ENCODE measurements at places on chromosomes 7 and 10.

DNA sequence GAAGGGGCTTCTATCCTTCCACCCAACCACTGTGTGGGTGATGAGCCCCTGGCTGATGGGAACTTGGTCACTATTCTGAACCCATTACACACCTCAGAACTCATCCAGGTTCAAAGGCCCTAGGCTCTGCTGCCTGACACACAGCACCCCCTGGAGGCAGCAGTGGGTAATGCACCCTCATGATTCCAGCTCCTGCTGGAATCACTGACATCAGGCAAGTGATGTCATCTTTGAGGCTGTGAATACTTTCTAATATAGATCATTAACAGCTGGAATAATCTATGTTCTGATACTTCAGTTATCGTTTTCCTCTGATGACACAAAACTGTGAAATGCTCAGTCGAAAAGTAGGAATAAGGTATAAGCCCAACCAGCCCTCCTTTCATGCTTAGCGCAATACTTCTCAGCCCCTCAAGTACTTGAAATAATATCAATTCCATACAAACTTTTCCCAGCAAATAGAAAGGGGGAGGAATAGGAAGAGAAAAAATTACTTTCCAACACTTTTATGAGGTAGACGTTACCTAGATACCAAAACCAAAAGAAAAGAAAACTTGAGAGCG lies 7.5 kb upstream of the RBP3 start:
- no peak for DNase-seq

- no peak for DNase-seq
These were observed 438.8 kb upstream of the C7orf33 start for GRCh38 chr7:148151778-148152177.

GRCh38 chr10:15595260-15595659 lies 124.5 kb downstream of the ITGA8 start:
- DNase-seq = no peak

DNA sequence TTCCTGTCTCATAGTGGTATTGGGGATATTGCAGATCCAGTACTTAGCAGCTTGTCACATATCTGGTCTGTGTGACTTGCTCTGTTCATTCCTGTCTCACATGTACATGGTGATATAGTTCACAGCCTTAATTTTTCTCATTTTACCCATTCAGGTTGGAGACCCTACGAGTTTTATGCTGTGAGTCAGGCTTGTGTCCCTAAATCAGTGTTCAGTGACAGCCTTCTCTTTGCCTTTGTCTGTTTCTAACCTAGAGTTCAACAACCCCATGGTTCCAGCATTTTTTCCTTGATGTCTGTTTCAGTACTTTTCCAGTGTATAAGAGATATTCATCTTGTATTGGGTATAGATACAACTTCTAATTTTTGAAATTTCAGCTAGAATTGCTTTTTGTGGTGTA lies 1016.2 kb downstream of the LRMDA start:
- DNase-seq = no peak

DNA sequence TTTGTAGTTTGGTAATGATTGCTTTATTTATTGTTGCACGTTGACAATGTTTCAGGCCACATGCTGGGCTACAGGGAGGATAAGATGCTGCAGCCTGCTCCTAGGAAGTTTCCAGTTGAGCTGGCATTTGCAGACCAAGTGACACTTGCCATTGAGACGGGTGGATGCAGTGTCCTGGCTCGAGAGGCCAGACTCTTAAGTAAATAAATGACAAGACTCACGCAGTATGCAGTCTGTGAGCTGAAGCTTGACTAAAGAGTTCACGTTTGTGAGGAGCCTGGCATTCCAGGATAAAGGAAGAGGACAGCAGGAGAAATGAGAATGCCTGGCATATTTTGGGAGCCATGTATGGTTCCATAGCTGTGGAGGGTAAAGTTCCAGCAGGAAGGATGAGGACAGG lies 105.8 kb downstream of the BAMBI start:
- no peak for DNase-seq

DNA sequence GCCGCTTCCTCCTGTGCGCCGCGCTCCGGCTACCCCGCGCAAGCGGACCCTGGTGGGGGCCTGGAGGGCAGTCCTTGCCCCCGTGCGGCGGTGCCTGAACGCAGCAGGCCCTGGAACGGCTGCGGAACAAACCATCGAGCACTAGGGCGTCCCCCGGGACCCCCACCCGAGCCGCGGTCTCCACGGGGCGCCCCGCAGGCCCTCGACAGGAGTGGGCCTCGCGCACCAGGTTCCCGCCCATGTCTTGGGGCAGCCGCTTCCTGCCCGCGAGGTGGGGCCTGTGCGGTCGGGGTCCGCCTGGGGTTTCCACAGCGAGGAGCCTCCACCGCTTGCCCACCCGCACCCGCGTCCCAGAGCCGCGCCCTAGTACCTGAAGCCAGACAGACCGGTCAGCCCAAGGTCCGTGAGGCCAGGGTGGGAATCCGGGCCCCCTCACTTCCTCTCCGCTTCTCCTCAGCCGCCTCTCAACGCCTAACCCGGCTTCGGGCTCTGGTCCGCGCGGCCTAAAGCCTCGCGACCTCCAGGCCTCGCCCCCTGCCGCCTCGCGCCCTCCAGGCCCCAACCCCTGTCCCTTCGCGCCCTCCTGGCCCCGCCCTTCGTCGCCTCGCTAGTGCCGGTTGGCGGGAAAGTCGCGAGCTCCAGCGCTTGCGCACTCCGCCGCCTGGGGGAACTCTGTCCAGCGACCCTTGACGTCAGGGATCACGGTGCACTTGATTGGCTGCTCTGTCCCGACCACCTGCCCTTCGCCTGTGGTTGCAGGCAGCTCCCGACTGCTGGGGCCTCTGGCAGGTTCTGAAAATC lies 7.0 kb upstream of the GBX1 start:
- no peak for DNase-seq

DNA sequence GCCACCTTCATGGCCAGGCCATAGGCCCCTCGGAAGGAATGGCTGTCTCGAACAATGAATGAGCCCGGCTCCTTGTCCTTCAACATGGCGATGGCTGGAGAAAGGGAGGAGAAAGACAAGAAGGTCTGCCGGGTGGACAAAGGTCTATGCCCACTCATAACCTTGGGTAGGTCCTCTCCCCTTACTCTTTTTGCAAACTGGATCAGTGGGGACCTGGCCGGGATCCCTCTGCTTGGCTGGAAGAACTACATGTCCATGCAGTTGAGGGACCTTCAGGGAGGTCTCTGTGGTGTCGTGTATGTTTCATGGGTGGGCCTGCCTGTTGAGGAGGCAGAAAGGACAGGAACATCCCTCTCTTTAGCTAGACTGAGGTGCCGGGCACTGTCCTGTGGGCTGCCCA lies 284.8 kb downstream of the TNS3 start:
- no peak for DNase-seq

DNA sequence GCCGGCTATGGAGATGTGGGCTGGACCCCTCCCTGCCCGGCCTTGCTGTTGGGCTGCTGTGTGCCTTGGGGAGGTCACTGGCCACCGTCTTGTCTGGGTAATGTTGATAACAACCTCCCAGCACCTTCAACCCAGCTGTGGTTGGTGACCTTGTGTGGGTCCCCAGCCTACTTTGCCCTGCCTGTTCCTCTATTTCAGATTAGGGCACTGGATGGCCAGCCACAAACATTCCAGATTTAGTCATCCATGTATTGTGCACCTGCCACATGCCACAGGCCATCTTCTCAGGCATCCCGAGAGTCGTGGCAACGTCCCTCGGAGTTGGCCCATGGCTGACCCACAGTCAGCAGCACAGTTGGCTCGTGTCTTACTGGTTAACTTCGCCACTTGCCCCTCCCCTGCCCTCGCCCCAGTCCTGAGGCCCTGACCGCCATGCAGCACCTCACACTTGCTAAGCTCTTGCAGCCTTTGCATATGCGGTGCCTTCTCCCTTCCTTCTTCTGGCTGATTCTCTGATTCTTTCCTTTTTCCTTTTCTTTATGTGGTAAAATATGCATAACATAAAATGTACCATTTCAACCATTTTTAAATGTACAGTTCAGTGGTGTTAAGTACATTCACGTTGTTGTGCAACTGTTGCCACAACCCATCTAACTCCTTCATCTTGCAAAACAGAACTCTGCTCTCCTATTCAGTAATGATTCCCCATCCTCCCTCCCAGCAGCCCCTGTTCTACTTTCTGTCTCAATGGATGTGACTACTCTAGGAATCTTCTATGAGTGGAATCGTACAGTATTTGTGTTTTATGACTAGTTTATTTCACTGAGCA lies 60.6 kb downstream of the PRF1 start:
- DNase-seq = no peak

- no peak for DNase-seq
These were observed 112.3 kb downstream of the VWC2 start for GRCh38 chr7:49885593-49886285.

DNA sequence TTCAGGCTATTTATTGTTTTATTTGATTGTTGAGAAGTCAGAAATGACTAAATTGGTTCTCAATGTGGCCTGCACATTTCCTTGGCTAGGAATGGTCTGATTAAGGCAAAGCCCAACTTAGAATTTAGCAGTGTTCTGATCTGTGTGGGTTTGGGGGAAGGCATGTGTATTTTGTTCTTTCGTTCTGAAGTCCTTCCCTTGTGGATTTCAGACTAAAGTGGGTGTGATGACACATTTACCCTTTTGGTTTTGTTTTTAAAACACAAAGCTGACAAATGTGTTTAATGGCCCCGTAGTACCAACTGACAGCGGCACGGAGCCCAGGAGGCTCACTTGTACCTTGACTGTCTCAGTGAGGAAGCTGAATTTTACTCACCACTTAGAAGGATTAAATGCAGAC lies 452.3 kb upstream of the GALNT17 start:
- no peak for DNase-seq

- DNase-seq = no peak
These were observed 62.6 kb downstream of the CCNY start for GRCh38 chr10:35398908-35399307.

DNA sequence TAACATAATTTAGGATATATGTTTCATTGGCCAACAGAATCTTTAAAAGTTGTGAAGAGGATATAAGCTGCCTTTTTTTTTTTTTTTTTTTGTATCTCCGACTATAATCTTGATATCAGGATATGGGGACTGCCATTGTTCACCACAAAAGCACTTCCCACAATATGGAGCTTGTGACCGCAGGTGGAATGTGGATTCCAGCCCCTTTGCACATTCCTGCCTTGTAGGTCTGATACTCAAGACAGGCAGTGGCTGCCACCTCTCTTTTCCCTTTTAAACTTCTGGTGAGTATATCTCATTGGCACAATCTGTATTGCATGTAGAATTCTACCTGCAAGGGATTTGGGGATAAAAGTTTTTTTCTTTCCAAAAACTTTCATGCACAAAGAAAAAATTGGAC lies 272.7 kb upstream of the VWC2 start:
- no peak for DNase-seq

- no peak for DNase-seq
These were observed 5.8 kb downstream of the NEBL start for GRCh38 chr10:20891338-20891714.

Data from NCI-H1436 treated with DMSO at 0.1 percent for 48 hours (cell line).